ENCODE measurements at places on chromosomes 6 and 20. TPM values are rescaled to one million over a fixed set of nuclear protein-coding genes. Genes with fewer than 3 reads are reported as not detected.
A peak's percentile ranks its signal among the peaks of the same experiment; 100 is the strongest.

DNA sequence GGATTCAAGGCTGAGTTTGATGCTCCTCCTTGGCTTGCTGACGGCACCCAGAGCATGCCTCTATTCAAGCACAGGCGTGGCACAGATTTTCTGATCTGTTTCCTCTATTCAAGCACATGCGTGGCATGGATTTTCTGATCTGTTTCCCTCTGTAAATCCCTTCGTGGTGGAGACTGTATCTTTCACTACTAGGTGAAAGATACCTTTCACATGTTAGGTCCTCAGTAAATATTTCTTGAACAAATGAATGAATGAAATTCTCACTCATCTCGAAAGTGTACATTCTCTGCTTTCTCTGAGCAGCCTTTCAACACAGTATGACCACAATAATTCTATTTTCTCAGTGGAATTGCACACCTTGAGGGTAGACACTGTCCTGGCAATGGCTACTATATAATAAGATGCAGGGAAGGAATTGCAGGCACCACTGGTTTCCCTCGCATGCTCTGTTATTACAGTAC lies 72.6 kb upstream of the F13A1 start:
- no peak for DNase-seq

Gene CAGE1
- total RNA-seq, result not detected

Gene BEND3
- total RNA-seq, result 2.9 TPM

Gene STX11
- 4.8 TPM for total RNA-seq

GRCh38 chr6:150857062-150857944 lies 8.2 kb upstream of the MTHFD1L start:
- peak; percentile 94 for DNase-seq

Gene SEC63
- total RNA-seq, result 27.1 TPM

Gene CD24
- 21.5 TPM for total RNA-seq

Gene LRP11
- total RNA-seq, result 50.9 TPM

GRCh38 chr20:31842471-31843157 lies 2.8 kb downstream of the FOXS1 start:
- no peak for DNase-seq

Gene GNAS-AS1
- total RNA-seq, result not detected

- no peak for DNase-seq
Observed at GRCh38 chr6:41427642-41428335, 92.4 kb downstream of the NCR2 start.

DNA sequence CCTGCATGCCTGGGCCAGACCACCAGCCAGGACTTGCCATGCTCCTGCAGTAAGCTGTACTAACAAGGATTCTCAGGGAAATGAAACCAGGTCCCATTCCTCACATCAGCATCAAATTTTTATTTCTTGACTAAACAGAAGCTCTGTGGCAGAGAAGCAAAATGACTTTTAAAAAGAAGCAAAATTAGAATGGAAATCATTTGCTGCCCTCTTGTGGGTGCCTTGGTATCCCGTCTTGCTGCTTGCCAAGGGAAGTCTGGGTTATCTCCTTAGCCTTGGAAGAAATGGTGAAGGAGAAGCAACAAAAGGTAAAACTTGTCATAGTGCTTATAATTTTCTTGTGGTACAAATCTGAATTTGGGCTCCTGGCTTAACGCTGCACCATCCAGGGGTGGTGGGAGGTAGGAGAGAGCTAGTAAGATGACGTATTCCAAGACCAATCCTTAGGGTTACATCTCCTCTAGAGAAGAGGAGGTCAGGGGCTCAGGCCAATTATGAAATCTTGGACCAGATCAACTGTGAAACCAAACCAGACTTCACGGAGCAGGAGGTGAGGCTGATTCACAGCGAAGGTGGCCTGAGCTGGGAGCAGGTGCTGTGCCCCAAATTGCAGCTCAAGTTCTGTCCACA lies 107.5 kb downstream of the FAXC start:
- peak; percentile 28 for DNase-seq

Data from LHCN-M2 (cell line).